ENCODE measurements at places on chromosomes 6 and 20. TPM values are rescaled to one million over a fixed set of nuclear protein-coding genes. Genes with fewer than 3 reads are reported as not detected.

GRCh38 chr20:6213311-6213710 is 90.5 kb upstream of the FERMT1 start:
- no peaks in the 10 kb centered on the region for H3K36me3 ChIP-seq
- H3K4me1 ChIP-seq, result no peaks in the 10 kb centered on the region
- DNase-seq, result no peak
- no peaks in the 10 kb centered on the region for H3K27me3 ChIP-seq
- no peak overlapping the region for H3K4me3 ChIP-seq

GRCh38 chr6:35016502-35017321 is 124.4 kb downstream of the TCP11 start:
- H3K4me3 ChIP-seq, result peak overlapping the region; percentile 30
- no peaks in the 10 kb centered on the region for H3K36me3 ChIP-seq
- DNase-seq, result peak; percentile 63

GRCh38 chr20:20737158-20737557 is 24.7 kb upstream of the RALGAPA2 start:
- no peaks in the 10 kb centered on the region for H3K27me3 ChIP-seq
- no peak for DNase-seq
- no peak overlapping the region for H3K27ac ChIP-seq
- no peaks in the 10 kb centered on the region for H3K36me3 ChIP-seq
- no peak overlapping the region for H3K4me3 ChIP-seq

GRCh38 chr6:13488015-13488895 is 855 bp upstream of the GFOD1 start:
- no peaks in the 10 kb centered on the region for H3K27me3 ChIP-seq
- H3K4me3 ChIP-seq, result peak overlapping the region; percentile 71
- no peaks in the 10 kb centered on the region for H3K36me3 ChIP-seq
- peak; percentile 57 for DNase-seq
- H3K4me1 ChIP-seq, result peaks cover 5% of the 10 kb centered on the region

HLA-B gene
- 192 TPM for polyA plus RNA-seq
